Fibroblast of lung (primary cell): ENCODE measurements at places on chromosomes 1 and 21.

GRCh38 chr1:41358131-41359021 lies 2.9 kb upstream of the FOXO6 start:
- peaks cover 2% of the 10 kb centered on the region for H3K4me1 ChIP-seq
- no peaks in the 10 kb centered on the region for H3K36me3 ChIP-seq
- peaks cover 16% of the 10 kb centered on the region for H3K27me3 ChIP-seq
- peak; percentile 50 for DNase-seq
- H3K27ac ChIP-seq, result no peak overlapping the region
- H3K4me3 ChIP-seq, result no peak overlapping the region

- H3K4me3 ChIP-seq, result no peak overlapping the region
- H3K36me3 ChIP-seq, result no peaks in the 10 kb centered on the region
- H3K27ac ChIP-seq, result no peak overlapping the region
Observed at GRCh38 chr1:236868625-236869467, 73.8 kb downstream of the MTR start.

- no peaks in the 10 kb centered on the region for H3K36me3 ChIP-seq
- H3K4me3 ChIP-seq, result no peak overlapping the region
- H3K4me1 ChIP-seq, result no peaks in the 10 kb centered on the region
- DNase-seq, result no peak
- H3K27me3 ChIP-seq, result no peaks in the 10 kb centered on the region
Observed at GRCh38 chr21:40639616-40640194, 207.3 kb downstream of the DSCAM start.

DNA sequence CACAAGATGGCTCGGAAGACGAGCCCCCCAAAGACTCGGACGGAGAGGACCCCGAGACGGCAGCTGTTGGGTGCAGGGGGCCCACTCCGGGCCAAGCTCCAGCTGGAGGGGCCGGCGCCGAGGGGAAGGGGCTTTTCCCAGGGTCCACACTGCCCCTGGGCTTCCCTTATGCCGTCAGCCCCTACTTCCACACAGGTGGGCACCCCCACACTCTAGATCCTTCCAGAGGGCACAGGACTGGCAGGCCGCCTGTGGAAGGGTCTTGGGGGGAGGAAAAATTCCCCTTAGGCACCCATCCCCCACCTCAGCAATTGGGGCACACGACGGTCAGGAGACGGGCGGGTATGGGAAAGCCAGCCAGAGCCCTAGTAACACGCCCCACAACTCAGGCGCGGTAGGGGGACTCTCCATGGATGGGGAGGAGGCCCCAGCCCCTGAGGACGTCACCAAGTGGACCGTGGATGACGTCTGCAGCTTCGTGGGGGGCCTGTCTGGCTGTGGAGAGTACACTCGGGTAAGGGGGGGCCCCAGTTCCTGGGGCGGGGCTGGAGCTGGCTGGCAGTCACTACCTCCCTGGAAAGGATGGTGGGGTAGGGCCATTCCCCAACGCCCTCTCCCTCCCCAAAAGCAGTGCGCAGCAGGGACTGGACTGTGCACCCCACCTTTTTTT lies 16.1 kb downstream of the NOC2L start:
- H3K4me3 ChIP-seq, result no peak overlapping the region
- no peak overlapping the region for H3K27ac ChIP-seq

GRCh38 chr1:25895365-25895990 lies 10.7 kb downstream of the STMN1 start:
- no peaks in the 10 kb centered on the region for H3K27me3 ChIP-seq
- peaks cover 20% of the 10 kb centered on the region for H3K4me1 ChIP-seq
- no peak overlapping the region for H3K4me3 ChIP-seq
- peak; percentile 94 for DNase-seq
- H3K27ac ChIP-seq, result no peak overlapping the region

DNA sequence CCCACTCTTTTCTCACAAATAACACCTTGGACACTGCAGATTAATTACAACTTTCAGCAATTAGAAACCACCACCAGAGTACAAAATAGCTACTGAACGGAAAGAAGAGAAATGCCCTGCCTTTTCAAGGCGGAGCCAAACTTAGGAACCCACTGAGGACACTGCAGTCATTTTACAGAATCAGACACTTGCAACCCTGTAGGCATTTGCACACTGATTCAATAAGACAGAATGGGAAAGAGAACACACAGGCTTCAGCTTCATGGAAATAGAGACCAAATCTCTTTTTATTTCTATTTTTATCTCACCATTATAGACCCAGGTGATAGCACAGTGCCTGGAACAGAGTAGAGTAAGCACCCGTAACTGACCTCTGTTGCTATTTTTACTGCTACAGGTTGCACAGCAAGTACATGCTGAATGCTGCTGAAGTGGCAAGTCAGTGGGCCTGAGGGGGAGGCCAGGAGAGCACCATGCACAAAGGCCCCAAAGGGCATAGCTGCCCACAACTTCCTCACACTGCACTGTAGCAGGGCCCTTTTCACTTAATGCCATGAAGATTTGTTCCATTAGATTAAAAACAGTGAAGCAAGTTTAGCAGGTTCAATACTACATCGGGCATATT lies 50.7 kb upstream of the EDARADD start:
- no peaks in the 10 kb centered on the region for H3K27me3 ChIP-seq
- no peak for DNase-seq
- H3K36me3 ChIP-seq, result no peaks in the 10 kb centered on the region
- H3K4me1 ChIP-seq, result no peaks in the 10 kb centered on the region
- H3K4me3 ChIP-seq, result no peak overlapping the region
- no peak overlapping the region for H3K27ac ChIP-seq

GRCh38 chr1:185281245-185281644 lies 35.8 kb downstream of the IVNS1ABP start:
- no peak for DNase-seq
- no peaks in the 10 kb centered on the region for H3K27me3 ChIP-seq
- H3K27ac ChIP-seq, result no peak overlapping the region

DNA sequence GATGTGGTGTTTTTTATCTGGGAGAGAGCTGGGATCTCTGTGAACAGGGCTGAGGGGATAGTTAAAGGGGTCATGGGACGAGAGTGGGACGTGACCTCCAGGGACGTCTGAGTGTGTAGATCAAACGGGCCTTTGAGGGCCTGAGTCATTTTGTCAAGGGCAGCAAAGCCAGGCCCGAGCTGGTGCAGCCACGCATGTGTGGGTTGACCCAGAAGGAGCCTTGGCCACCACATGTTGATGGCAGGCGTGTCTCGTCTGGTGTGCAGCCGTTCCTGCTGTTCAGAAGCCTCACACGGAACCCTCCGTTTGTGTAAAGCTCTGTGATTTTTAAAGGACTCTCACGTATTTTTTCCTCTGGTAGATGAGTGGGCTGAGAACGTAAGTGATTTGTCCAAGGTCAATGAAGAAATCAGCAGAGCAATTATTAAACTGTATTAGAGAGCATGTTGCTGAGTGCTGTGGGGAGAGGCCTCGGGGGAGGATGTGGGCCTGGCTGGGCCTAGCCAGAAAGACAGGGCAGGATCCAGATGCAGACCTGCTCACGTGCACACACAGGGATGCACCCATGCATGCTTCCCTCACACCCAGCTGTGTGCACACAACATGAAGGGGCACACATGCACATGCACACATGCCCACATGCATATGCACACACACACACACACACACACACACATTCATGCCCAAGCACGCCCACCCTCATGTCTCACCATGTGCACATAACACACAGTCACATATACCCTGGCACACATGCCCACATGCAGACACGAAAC lies 89.8 kb downstream of the AJAP1 start:
- no peaks in the 10 kb centered on the region for H3K36me3 ChIP-seq
- no peak overlapping the region for H3K4me3 ChIP-seq
- no peaks in the 10 kb centered on the region for H3K27me3 ChIP-seq
- no peak for DNase-seq

- H3K27ac ChIP-seq, result no peak overlapping the region
- H3K4me1 ChIP-seq, result peaks cover 6% of the 10 kb centered on the region
- no peaks in the 10 kb centered on the region for H3K27me3 ChIP-seq
- no peak overlapping the region for H3K4me3 ChIP-seq
- DNase-seq, result no peak
- peaks cover 16% of the 10 kb centered on the region for H3K36me3 ChIP-seq
Observed at GRCh38 chr1:155313261-155313660, 4.6 kb downstream of the FDPS start.

- H3K27ac ChIP-seq, result no peak overlapping the region
- DNase-seq, result no peak
- no peaks in the 10 kb centered on the region for H3K27me3 ChIP-seq
- H3K4me1 ChIP-seq, result peaks cover 17% of the 10 kb centered on the region
- H3K4me3 ChIP-seq, result no peak overlapping the region
Observed at GRCh38 chr1:233114860-233115259, 164.4 kb downstream of the NTPCR start.

GRCh38 chr1:92886886-92887419 lies 55.1 kb downstream of the RPL5 start:
- H3K4me1 ChIP-seq, result no peaks in the 10 kb centered on the region
- no peaks in the 10 kb centered on the region for H3K36me3 ChIP-seq
- no peak overlapping the region for H3K27ac ChIP-seq
- no peak overlapping the region for H3K4me3 ChIP-seq
- no peak for DNase-seq

- peaks cover 12% of the 10 kb centered on the region for H3K4me1 ChIP-seq
- no peaks in the 10 kb centered on the region for H3K36me3 ChIP-seq
- no peak for DNase-seq
- H3K27me3 ChIP-seq, result no peaks in the 10 kb centered on the region
Observed at GRCh38 chr1:84724128-84724860, 34.0 kb upstream of the SSX2IP start.

- H3K4me3 ChIP-seq, result no peak overlapping the region
- H3K36me3 ChIP-seq, result no peaks in the 10 kb centered on the region
- no peak overlapping the region for H3K27ac ChIP-seq
- no peaks in the 10 kb centered on the region for H3K4me1 ChIP-seq
- no peak for DNase-seq
Observed at GRCh38 chr1:81808760-81809159, 8.0 kb downstream of the ADGRL2 start.

DNA sequence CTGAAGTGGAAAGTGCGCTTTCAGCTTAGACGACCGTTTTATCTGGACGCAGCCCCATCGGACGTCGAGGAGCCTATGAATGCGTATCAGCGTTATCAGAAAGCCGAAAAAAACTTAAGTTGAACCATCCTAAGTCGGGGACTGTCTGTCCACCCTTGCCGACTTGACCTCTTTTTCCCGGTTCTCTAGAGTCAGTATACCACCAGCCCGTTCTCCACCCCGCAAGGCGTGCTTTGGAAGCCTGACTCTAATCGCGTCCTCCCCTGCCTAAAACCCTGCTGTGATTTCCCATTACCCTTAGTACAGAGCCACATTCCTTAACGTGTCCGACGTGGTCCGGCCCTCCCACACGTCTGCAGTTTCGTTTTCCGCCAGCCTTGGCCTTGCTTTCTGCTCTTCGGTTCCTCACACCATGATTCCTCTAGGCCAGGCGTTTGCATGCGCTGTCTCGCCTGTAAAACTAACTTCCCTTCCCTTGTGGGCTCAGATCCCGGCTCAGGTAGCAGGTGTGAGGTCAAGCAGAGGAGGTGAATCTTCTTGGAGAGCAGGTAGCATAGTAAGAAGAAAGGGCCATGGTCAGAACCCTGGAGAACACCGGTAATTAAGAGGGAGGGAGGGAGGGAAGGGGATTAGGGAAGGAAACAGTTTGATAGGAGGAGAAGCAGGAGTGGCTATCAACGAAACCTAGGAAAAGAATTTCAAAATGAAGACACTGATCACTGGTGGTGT lies 865 bp downstream of the ADPRS start:
- no peaks in the 10 kb centered on the region for H3K27me3 ChIP-seq
- peak overlapping the region; percentile 98 for H3K4me3 ChIP-seq
- H3K4me1 ChIP-seq, result peaks cover 10% of the 10 kb centered on the region
- peak overlapping the region; percentile 87 for H3K27ac ChIP-seq

DNA sequence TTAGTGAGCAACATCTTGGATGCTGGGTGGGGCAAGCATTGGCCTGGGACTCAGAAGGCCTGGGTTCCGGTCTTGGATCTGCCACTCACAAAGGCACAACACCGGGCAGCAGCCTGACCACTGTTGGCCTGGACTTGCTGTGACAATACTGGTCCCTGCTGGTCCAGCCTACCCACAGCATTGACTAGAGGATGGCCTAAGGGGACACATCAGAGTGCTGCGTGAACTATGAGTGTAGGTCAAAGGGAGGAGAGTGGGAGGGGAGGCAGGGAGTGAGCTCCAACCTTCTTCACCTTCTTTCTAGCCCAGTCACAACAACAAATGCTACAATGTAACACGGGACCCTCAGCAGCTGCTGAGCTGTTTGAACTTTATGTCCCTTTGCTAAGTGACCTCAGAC lies 31.1 kb downstream of the TMEM50A start:
- peaks cover 4% of the 10 kb centered on the region for H3K4me1 ChIP-seq
- H3K36me3 ChIP-seq, result no peaks in the 10 kb centered on the region
- no peak overlapping the region for H3K4me3 ChIP-seq

DNA sequence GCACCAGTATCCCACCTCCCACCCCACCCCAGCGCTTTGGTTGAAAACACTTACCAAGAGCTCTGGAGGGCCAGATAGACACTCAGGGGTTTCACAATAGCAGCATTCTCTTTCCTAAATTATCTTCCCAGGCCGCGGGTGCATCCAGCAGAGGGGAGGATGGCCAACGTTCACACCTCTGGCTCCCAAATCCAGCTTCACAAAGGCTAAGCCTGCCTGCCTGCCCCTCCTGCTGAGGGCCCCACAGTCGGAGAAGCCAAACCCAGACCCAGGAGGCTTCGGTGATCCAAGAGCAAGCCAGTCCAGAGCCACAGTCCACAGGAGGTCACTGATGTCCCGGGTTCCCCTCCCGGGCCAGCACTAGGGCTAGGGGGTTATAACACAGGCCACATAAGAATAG lies 231.9 kb downstream of the TRABD2B start:
- H3K27me3 ChIP-seq, result no peaks in the 10 kb centered on the region
- H3K27ac ChIP-seq, result no peak overlapping the region
- no peaks in the 10 kb centered on the region for H3K4me1 ChIP-seq

DNA sequence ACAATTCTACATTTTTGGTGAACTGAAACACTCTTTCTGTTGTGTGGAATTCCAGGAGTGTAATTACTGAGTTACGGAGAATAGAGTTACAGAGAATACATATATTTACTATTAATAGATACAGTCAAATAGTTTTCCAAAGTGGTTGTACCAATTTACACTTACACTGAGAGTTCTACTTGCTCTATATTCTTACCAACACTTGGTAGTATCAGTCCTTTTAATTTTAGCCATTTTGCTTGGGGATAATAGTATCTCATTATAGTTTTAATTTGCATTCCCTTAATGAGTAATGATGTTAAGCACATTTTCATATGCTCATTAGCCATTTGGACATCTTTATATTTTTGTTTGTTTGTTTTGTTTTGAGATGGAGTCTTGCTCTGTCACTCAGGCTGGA lies 28.9 kb downstream of the AGO4 start:
- no peak overlapping the region for H3K4me3 ChIP-seq
- H3K4me1 ChIP-seq, result no peaks in the 10 kb centered on the region
- no peaks in the 10 kb centered on the region for H3K27me3 ChIP-seq
- H3K27ac ChIP-seq, result no peak overlapping the region
- H3K36me3 ChIP-seq, result no peaks in the 10 kb centered on the region
- no peak for DNase-seq
